ENCODE measurements at places on chromosomes 6 and 20.

DNA sequence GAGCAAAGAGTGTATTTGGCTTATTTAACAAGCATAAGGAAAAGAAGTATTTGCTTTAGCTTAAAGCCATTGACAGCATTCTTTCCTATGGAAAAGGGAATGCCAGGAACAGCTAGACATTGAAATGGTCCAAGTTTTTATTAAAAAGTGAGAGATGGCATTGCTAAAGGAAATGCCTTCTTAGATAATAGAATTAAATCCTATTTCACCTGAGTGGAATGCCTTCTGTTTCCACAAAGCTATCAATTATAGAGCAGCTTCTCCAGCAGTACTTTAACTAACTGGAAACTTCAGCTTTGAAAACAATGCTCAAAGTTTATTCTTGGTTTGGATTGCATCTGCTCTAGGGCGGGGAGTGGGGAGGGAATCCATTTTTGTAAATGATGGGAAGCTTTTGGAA, 85.1 kb upstream of the CNKSR3 start:
- no peak for DNase-seq

- DNase-seq: no peak
Observed at GRCh38 chr6:16473184-16473907, 235.0 kb downstream of the GMPR start.

GRCh38 chr6:149600508-149600907, 34.3 kb downstream of the GINM1 start:
- no peak for DNase-seq

DNA sequence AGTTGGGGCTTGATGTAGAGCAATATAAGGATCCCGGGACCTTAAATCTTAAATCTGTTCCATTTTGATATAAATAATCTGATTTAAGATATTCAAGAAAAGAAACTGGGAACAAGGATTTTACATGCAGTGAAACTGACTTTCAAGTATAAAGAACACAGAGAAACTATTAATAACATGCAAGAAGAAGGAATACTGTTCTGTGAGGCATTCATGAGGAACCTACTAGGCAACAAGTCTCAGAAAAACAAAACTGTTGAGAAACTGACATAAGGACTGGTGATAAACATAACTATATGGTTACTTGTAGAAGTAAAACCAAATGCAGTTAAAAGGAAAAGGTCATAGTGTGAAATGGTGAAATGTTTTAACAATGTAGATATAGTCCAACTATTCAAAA, 15.8 kb downstream of the HDDC2 start:
- DNase-seq: no peak

DNA sequence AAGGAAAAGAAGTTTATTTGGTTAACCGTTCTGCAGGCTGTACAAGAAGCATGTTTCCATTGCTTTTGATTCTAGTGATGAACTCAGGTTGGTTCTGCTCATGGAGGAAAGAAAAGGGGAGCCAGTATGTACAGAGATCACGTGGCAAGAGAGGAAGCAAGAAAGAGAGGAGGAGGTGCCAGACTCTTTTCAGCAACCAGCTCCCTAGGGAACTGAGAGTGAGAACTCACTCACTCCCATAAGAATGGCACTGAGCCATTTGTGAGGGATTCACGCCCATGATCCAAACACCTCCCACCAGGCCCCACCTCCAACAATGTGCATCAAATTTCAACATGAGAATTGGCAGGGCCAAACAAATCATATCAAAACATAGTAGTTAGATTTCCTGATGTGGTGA, 649.1 kb downstream of the EPM2A start:
- DNase-seq: no peak

DNA sequence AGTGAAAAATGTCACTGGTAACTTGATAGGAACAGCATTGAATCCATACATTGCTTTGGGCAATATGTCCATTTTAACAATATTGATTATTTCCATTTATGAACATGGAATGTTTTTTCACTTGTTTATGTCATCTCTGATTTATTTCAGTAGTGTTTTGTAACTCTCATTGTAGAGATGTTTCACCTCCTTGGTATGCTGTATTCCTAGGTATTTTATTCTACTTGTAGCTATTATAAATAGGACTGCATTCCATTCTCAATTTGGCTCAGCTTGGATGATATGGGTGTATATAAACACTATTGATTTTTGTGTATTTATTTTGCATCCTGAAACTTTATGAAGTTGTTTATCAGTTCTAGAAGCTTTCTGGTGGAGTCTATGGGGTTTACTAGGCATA, 730.3 kb downstream of the DOK5 start:
- DNase-seq: no peak

DNA sequence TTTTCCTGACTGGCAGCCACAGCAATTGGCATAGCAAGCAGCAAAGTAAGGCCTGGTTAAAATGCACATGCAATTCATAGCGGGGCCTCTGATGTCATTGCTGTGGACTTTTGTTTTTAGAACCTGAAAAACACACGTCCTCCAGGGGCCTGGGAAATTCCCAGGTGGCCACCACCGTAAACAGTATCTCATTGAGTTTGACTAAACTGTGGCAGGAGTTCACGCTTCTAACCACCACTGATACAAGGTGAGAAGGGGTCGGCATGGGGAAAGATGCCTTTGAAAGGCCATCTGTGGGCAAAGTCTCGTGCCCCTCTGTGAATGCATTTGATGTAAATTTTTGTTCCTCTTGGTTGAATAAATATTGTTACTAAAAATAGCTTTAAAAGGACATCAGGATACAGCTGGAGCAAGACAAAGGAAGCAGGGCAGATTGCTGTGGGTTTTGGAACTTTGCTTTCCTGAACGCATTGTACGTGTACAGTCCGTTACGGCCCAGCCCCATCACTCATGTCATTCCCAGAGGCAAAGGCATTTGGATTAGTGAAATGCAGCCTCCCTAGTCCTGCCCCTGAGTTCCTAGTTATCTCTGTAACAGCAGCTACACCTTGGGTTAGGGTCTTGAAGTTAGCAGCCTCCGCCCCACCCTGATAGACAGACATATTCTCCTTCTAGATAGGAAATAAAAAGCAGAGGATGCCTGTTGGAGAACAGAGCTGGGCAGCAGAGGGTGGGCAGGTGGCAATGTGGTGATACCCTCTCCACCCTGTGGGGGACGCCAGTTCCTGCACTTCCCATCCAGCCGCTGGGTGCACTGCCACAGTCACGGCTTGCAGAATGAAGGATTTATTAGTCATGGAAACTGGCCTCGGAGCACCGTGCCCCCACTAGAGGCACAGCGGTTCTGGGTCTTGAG, 80.3 kb downstream of the ZDHHC14 start:
- DNase-seq: no peak

- DNase-seq: no peak
Observed at GRCh38 chr6:113903666-113904330, 46.7 kb downstream of the MARCKS start.

DNA sequence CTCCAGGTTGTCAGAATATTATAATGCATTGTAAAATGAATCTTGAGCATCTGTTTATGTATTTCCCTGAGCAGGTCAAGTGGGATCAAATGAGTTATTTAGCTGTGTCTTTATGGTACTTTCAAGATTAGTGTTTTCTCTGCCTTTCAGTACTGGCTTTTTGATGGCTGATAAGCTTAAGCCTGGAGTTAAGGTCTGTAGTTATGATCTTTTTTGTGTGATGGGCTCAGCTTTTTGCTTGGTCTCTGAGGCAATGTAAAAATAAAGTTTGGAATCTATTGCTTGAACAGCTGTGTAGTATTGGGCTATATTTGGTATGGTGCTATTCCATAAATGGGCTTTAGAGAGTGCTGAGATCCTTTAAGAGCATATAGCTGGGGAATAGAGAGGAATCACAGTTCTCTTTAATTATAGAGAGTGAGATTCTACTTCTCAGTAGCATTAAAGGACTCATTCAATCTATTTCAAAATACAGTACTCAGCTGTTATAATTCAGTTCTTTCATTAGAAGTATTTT, 40.7 kb downstream of the ZNF451 start:
- no peak for DNase-seq

GRCh38 chr6:158170656-158171081, 2.5 kb downstream of the GTF2H5 start:
- DNase-seq: no peak

DNA sequence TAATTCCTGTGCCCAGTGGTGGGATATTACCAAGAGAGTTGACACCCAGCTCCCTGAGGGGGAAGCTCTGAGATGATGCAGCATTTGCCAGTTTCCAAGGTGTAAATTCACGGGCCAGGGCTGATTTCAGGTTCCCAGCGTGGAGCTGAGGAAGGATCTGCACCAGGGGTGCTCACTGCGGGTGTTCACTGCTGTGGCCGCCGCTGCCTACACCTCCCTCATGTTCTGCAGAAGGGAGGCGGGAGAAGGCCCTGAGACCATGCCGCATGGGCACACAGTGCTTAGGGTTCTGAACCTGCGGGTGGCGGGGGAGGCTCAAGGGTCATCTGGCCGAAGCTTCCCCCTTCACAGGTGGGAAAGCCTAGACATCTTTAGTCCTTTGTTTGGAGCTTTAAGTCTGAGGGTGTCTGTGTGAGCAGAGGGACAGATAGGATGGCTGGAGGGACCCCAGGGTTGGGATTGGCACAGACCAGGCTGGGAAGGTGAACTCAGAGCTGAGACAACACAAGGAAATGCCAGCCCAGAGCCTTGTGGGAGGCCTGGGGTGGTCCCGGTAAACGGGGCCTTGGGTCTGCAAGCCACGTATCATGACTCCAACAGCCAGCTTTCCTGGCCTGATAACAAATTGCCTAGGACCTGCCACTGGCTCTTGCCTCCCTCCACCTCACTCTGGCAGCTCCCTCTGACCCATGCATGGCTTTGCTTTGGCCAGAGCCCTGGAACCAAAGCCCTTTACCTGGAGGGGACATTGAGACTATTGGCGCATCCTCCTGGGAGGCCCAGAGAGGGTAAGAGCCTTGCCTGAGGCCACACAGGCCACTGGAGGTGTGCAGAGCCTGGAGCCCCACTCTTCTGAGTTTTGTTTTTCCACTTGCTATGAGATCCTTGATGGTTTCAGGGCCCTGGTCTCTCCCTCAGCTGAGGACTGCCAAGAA, 40.4 kb downstream of the SYNJ2 start:
- DNase-seq: no peak

DNA sequence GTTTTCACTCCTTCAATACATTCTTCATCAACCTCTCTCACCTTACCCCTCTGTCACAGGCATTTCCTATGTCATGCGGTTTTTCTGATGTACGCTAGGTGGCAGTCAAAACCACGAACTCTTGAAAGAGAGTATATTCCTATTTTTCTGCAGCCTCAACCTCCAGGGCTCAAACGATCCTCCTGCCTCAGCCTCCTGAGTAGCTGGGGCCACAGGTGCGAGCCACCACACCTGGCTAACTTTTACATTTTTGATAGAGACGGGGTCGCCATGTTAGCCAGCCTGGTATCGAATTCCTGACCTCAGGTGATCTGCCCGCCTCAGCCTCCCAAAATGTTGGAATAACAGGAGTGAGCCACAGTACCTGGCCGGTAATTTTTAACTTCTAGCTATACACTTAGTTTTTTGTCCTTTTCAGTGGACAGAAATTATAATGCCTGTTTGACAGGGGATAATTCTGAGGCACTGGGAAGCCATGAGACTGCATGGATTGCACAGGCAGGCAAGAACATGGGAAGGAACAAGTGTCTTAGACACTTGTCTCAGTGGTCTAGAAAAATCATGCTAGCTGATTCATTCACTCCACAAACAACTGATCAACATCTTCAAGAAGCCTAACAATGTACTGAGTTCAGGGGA, 22.5 kb upstream of the HFE start:
- DNase-seq: peak; percentile 44

- DNase-seq: no peak
Observed at GRCh38 chr20:44544263-44544662, 22.4 kb upstream of the SERINC3 start.

GRCh38 chr6:29791786-29792122, 35.9 kb upstream of the HLA-G start:
- DNase-seq: no peak

DNA sequence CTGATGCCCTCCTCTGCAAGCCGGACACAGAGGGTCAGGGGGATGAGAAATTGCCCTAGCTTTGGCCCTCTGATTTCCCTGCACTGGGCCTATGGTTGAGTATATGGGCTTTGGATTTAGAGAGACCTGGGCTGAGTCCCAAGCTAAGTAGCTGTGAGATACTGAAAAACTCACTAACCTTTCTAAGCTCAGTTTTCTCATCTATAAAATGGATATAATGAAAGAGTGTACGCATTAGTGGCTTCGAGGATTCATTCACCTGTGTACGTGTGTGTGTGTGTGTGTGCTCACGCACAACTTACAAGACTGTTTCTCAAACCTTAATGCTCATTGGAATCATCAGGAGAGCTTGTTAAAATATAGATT, 12.7 kb upstream of the RBPJL start:
- no peak for DNase-seq

DNA sequence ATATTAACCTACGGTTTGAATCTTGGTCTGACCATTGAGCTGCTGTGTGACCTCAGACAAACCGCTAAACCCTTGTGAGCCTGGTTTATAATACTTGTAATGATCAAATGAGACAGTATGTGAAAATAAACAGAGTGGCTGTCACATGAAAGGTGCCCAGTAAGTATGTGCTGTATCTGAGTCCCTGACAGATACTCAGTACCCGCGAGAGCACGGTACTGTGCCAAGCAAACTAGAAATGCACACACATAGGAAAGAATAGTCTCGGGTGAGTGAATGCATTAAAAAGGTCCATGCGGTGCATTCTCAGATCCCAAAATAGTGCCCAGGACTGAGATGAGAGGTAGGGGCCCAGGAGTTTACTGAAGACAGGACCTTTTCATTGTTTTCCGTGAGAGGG, 93.3 kb downstream of the PPP1R14C start:
- DNase-seq: no peak

DNA sequence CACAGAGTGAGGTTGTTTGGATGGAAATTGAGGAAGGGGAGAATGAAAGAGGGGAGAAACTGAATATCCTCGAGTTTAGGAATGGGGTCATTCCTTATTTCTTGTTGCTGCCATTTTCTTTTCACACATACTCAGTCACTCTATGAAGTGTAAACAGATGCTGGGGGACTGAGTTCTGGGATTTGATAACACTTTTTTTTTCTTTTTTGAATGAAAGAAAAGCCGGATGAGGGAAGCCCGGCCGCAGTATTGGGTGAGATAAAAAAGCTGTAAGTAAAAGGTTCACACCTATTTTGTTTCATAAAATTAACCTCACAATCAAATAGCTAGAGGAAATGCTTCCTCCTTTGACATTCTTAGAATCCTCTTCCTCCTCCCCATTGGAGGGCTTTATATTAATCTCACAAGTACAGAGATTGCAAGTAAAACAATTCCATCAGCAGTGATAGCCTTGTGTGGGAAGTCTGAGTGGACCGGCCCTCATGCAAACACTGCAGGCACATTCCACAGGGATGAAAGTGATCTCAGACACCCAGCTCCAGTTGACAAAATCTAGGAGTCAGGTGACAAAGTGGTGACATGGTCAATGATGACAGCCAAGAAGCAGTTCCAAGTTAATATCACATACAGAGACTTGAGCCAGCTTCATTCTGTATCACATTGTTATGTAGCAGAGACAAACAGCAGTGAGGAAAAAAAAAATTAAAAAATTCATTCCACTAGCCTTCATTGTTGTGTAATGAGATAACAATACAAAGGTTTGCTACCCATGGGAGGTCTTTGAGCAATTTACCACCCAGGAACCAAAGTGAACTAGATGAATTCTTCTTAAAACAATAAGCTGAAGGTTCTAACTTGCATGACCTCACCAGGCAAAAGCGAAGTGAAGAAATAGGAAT, 391.1 kb upstream of the HSF2 start:
- DNase-seq: no peak
